ENCODE measurements at places on chromosomes 4 and X.

- DNase-seq: no peak
These were observed 72.2 kb downstream of the RASGEF1B start for GRCh38 chr4:81399306-81400086.

DNA sequence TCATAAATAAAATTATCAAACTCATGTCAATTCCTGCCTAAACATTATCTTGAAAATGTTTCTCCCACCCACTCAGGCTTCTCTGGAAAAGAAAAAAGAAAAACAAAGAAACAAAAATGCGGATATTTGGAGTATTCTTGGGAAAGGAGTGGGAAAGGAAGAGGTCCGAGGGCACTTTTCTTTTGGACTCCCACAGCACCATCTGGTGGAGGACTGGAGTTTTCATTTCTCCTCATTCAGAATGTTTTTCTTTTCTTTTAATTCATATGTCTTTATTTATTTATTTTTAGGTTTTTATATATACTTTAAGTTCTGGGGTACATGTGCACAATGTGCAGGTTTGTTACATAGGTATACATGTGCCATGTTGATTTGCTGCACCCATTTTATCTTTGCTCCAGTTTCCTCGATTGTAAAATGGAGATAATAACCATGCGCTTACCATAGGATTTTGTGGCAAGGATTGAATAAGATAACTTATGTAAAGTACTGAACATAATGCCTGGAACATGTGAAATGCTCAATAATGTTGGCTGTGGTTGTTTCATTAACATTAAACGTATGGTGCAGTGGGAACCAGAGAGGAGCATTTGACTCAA, 8.0 kb upstream of the KCNE5 start:
- DNase-seq: no peak

GRCh38 chrX:132227383-132228112, 8.3 kb upstream of the RAP2C start:
- no peak for DNase-seq

DNA sequence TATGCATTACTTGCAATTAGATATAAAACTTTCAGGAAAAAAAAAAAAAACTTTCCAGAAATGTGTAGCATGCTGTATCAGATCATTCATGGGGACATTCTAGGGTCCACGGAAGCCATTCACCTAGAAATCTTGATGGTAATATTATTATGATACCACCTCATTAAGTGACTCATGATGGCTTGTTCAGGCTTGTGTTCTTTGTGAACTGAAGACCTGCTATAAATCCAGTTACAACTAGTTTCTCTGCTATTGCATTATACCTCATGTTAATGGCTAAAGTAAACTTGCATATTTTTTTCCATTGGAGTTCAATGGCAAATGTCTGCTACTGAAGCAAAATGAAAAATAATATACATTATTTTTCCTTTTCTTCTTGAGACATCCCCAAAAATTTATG, 35.3 kb upstream of the PTPN13 start:
- DNase-seq: no peak

DNA sequence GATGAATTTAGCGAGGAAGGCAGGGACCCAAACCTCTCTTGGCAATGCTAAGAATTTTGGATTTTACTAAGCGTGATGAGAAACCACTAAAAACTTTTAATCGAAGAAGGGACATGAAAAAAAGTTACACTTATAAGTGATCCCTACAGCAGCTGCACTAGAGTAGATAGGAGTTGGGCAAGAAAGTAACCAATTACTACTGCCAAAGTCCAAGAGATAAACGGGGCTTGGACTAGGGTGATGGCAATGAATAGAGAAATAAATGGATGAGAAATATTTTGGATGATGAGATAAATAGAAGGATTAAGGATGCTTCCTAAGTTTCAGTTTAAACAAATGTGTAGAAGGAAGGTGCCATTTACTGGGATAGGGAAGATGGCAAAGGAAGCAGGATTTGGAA, 6.3 kb upstream of the FNIP2 start:
- no peak for DNase-seq

DNA sequence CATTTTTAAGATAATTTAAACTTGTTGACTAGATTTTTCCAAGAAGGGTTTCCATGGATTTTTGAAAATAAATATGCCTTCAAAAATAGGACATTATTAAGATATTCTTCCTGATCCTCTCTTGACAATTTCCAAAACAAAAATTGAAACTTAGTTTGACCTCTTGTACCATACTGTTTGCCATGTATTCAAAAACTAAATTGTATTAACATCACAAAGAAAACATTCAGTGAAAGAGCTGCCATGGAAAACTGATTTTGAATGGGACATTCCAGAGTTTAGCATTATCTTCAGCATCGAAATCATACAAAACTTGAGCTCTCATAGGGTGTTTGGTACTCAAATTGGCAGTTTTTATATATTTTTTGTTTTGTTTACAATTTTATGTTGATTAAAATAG, 68.0 kb upstream of the HPGD start:
- DNase-seq: no peak

GRCh38 chrX:83077606-83078005, 430.5 kb upstream of the POU3F4 start:
- DNase-seq: no peak

DNA sequence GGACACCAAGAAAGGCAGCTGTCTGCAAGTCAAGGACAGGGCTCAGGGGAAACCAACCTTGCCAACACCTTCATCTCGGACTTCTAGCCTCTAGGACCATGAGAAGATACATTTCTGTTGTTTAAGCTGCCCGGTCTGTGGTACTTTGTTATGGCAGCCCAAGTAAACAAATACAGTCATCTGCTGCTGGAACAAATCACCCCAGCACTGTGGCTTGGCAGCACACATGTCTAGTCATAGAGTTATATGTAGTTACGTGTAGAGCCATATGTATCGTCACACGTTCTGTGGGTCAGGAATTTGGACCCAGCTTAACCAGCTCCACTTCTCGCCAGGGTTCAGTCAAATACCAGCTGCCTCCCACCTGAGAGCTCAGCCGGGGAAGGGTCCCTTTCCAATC, 2.5 kb downstream of the HTT-AS start:
- DNase-seq: no peak

- no peak for DNase-seq
These were observed 16.7 kb upstream of the YTHDC1 start for GRCh38 chr4:68366600-68366999.

DNA sequence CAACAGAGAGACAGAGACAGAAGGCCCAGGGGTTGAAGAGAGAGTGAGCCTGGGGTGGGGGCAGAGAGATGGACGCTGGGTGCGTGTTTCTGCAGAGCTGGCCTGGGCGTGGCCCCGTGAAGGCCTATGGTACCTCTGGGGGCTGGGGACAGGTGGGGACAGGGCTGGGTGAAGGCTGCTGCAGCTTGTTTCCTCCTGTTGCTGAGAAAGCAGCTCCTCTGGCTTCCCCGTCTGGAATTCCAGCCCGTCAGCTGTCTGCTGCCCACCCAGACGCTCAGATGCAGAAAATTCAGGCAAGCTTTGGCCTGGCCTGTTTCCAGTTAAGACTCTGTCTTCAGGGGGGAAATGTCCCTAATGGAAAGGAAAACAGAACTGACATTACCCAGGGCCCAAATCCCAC, 76.8 kb upstream of the PSAPL1 start:
- no peak for DNase-seq

- no peak for DNase-seq
These were observed 466.8 kb upstream of the FAM241A start for GRCh38 chr4:111678479-111678878.

- DNase-seq: no peak
These were observed 501.9 kb downstream of the GABRG1 start for GRCh38 chr4:45621971-45622370.

DNA sequence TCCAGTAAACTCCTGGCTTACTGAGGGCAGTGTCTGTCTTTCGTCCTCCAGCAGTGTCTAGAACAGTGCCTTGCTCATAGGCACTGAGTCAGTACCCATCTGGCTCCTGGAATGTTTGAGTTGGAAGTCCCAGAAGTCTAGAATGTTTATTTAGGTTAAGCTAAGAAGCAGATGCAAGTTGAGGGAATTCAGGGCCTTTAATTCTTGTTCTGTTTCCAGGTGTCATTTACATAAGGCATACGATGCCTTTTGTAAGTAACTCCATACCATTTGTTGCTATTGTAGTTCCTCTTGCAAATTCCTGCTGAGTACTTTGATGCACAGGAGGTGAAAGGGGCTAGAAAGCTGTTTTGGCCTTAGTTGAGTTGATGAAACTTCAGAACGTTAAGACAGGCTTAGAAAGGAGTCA, 22.2 kb downstream of the ARHGAP10 start:
- no peak for DNase-seq

Data from activated CD4-positive, CD25-positive, alpha-beta regulatory T cell treated with anti-CD3 and anti-CD28 coated beads, Interleukin-2, amount 50 U/mL, for 72 hours (primary cell).